ENCODE measurements at places on chromosomes 2 and 18. TPM values are rescaled to one million over a fixed set of nuclear protein-coding genes. Genes with fewer than 3 reads are reported as not detected.

Gene FLACC1
- 3.7 TPM for total RNA-seq

Gene SERPINB10
- total RNA-seq, result not detected

Gene RAD51AP2
- total RNA-seq, result 0.47 TPM

- DNase-seq, result no peak
Observed at GRCh38 chr2:74525717-74526648, at the start of gene DQX1. Gene DQX1 (minus strand): TSS chr2:74526231. CDS start chr2:74525729, 502 bp downstream.

DNA sequence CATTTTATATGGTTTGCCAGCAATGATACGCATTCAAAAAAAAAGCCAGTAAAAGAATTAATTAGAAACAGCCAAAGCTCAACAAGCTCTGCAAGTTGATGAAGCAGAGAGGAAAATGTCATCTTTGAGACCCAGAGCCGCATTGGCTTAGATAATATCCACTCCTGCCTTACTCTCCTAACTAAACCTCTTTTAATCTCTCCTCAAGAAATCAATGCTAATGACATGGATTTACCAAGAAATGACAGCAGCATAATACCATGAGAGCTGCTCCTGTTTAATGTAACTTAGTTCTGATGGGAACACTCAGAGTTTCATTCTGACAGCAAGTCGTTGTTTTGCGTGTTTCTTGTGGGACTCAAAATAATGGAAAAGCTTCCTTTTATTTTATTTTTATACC is 1099.4 kb upstream of the PIK3C3 start:
- no peak for DNase-seq

- no peak for DNase-seq
Observed at GRCh38 chr2:75586971-75587370, 26.2 kb upstream of the EVA1A start.

All from occipital lobe (tissue), 3 donors.